NCI-H1694 treated with DMSO at 0.1 percent for 48 hours (cell line): ENCODE measurements at places on chromosomes 1 and 21.

GRCh38 chr1:116942344-116942743, 32.6 kb downstream of the PTGFRN start:
- no peak for DNase-seq

DNA sequence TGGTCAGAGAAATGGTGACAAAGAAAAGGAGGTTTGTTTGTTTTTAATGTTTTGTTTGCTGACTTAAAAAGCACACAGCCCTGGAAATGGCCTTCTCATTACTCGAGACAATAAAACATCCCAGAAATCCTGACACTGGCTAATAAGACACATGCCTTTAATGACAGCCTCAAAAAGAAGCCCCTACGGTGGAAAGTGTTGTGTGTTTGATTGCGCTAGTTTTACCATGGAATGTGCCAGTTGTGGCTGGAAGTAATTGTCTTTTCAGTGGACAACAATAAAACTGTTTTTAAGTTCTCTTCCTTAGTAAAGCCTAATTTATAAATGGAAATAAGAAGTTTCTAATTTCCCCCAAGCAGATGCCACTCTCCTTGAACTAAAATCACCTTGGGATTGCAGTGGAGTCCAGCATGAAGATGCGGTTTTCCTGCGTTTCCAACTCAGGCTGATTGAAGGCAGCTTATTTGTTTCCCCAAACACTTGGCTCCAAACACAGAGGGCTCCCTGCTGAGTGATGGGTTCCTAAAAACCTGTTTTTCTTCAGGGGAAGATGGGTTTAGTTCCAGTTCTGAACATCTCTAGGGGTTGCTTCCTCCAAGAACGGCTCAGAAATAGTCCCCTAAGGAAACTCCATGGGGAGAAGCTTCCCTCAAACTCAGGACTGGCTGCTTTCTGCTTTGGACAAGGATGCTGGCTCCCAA, 54.3 kb downstream of the CD247 start:
- no peak for DNase-seq

GRCh38 chr1:212879947-212880690, 22.0 kb downstream of the FLVCR1 start:
- DNase-seq = no peak

DNA sequence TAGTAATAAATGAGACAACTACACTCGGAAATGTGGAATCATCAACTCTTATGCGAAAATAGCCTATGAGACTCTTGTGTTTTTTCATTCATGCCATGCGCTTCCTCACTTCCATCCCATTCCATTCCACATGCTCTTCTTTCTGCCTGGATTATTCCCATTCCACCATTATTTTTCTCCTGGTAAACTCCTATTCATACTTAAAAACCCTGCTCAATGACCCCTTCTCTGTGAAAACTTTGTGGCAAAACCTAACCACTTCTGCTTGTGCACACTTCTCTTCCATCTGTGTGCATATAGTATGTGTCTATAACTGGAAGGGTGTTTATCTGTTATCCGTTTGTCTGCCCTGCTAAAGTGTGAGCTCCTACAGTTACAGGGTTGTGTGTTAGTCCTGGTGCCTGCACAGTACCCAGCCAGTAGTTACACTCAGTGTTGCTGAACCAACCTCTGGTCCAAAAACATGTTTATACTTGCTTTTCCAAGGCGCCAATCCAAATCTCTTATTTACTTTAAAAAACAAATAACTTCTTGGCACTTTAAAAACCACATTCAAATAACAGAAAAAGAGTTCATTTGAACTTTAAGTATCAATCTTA, 10.7 kb downstream of the EPHX1 start:
- DNase-seq = no peak

- no peak for DNase-seq
Observed at GRCh38 chr1:171280599-171280998, 32.3 kb downstream of the FMO1 start.

- no peak for DNase-seq
Observed at GRCh38 chr1:68590473-68590872, 93.6 kb upstream of the DEPDC1 start.

GRCh38 chr1:226549094-226549936, 751 bp downstream of the STUM start:
- no peak for DNase-seq

GRCh38 chr1:242877229-242877628, 352.7 kb upstream of the PLD5 start:
- DNase-seq = no peak

DNA sequence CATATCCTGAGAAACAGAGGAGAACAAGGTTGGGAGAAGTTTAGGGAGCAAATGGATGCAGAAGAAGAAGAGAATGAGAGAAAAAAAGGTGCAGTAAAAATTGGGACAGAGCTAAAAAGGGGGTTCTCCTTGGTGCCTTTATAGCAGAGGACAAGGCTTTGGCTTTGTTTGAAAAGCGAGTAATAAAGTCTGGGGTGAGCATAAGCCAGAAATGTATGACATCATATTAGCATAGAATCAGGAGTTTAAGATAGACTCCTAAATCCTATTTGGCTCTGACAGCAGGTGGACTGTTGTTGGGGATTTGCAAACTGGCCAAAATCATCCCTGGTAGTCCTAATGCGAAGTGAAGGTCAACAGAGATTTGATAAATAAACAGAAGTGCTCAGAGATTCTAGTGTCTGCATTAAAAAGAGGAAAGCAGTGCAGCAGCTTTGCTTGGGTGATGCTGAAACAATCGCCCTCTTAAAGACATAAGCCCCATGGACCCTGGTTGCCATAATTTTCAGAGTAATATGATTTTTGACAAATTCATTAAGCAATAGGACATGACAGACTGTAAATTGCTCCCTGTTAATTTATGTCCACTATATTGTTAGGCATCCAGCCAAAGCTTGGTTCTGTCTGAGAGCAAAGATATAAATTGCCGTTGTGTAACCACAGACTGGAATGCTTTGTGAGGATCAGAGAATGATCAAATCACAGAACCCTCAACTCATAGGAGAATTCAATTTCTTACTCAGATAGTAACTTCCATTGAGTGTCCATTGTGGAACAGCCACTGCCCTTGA, 385.0 kb upstream of the NFIA start:
- DNase-seq = no peak

DNA sequence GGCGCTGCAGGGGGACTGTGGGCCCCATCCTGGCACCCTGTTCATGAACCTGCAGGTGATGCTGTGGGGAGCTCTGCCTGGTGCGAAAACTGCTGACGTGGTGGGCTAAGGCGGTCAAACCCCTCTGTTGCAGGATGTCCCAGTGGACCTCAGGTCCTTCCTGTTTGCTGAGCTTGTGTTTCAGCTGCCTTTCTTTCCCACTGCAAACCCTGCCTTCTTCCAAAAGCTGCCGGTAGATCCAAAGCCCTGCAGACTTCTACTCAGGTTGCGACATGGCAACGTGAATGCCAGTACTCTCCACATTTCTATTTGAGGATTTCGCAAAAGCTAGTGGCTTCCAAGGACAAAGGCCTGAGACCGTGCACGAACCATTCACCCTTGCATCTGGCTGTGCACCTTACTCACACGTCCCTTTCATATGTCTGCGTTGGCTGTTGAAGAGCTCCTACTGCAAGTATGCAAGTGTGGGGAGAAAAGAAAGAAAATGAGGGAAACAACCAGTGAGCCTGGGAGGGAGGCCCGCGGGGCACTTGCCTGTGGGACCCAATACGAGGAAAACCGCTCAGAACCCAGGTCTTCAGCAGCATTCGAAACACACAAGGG, 6.2 kb upstream of the RRP1 start:
- no peak for DNase-seq

DNA sequence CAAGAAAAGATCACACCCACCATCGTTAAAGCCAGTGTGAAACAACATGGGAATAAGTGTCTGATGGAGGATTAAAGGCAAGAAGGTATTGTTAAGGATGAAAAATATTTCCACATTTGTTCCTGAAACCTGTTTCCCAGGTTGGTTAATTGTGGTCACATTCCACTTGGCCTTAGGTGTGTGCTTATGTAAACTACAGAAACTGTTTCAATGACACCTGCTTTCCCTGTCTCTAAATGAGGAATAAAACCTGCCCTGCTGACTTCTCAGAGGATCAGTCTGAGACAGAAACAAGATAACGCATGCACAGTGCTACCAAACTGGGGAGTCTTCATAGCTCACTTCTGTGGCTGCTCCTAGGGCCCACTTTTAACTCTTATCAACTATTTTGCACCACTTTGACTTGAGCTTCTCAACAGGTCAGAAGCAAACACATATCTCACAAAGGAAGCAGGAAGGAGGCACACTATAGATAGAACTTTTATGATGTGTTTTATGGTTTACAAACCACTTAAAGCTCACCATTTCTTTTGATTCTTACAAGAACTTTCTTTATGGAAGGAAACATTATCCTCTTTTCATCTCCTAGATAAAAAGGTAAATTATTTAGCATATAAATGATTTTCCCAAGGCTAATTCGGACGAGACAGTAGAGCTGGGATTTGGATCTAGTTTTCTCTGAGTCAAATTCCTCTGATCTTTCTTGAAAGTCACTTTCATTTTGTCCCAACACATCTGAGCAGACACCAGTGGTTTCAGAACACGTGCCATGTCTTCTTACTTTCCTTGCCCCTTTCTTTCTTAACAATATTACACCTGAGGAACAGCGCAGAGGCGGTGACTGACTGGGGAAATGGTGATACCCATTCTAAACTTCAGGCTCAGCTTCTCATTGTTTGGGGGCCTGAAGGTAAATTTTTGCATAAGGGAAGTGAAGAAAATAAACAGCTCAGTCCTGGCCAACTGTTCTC, 33.4 kb downstream of the CYP2J2 start:
- no peak for DNase-seq

DNA sequence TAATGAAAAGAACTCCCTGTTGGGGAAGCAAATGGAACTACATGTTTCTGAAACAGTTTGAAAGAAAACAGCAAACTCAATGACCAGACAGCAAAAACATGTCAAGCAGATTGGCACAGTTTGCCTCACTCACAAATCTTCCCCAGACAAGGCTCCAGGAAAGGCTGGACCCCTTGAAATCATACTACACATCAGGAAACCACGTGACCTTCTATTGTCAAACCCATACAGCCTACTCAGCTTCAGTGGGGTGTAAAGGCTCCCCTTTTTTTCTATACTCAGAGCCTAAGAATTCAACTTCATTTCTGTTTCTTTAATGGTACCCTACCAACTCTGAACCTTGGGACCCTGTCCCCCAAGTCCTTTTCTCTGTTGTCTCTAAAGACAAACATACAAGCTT, 15.7 kb upstream of the CTTNBP2NL start:
- no peak for DNase-seq

GRCh38 chr21:40300300-40300699, 433.1 kb downstream of the PCP4 start:
- DNase-seq = no peak

- no peak for DNase-seq
Observed at GRCh38 chr1:23118957-23119792, 49.5 kb downstream of the LUZP1 start.

GRCh38 chr1:66374561-66375111, 159.3 kb upstream of the SGIP1 start:
- no peak for DNase-seq

GRCh38 chr21:43932005-43932404, 67.0 kb downstream of the AGPAT3 start:
- DNase-seq = no peak

GRCh38 chr1:199573047-199573446, 454.5 kb upstream of the NR5A2 start:
- no peak for DNase-seq

- no peak for DNase-seq
Observed at GRCh38 chr21:41763398-41763931, 3.4 kb downstream of the RIPK4 start.

DNA sequence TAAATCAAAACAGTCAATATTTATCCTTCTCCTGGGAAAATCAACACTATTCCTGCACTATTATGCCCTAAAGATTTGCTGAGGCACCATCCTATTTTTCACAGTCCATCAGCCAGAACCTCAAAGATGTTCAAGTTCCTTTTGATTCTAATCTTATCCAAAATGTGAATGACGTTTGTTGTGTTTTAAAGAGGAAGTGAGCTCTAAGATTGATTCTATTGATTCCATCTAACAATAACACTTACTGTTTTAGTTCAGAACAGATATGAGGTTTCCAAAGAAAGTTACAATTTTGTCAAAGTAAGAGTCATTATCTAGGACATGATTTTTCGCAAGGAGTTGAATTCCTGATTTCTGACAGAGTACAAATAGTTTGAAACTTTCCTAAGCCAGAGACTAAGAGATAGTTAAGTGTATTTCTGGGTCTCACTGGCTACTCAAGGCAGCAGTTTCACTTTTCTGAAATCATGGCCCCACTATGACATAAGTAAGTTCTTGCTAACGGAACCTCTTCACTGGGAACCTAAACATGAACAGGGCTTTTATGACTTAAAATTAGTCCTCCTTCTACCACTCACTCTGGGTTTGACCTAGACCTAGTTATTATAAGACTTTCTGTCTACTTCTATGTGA, 84.7 kb downstream of the LHX9 start:
- no peak for DNase-seq

DNA sequence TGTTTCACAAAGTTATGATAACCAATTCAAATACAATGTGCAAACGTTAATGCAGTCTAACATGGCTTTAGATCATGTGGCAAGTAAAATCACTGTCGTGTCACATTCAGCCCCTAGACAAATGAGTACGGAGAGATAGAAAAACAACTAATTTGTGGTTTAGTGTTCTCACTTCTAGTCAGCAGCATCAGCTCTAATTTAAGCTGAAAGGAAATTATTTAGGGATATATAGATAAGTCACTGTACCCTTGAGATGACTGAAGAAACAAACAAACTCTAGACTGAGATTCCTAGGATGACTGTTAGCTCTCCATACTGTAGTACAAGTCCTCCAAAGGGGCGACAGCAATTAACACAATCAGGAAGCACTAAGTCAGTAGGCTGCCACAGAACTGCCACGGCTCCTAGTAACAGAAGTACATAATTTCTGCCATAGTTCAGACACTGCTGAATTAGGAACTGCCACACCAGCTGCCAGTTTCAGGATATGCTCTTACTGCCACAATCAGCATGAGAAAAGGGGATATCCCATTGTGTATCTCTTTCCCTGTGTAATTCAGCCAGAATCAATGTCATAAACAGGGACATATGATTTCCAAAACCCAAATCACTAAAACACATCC, 150.4 kb upstream of the NEGR1 start:
- no peak for DNase-seq

DNA sequence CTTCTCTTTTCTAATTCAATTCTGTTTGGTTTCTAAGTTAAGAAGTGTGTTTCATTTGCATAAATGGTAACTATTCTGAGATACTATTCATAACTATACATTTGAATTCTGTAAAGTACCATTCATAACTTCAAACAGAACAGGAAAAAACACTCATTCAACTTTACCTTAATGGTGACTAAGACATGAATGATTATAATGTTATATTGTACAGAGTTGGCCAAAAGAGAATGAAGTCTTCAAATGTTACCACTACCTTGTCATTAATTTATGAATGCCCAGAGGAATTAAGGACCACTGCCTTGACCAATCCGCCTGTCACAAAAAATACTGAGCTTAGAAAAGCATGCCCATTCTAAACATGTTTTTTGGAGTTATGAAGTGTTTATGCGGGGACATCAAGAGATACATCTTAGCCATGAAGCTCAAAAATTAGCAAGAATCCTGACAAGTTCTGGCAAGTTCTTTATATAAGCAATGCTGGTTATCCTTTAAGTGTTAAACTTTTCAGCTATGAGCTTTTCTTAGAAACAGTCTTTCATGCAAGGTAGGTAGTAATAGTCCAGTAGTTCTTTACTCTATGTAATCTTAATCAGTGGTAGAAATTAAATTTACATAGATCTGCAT, 7.9 kb downstream of the WASF2 start:
- DNase-seq = no peak
